ENCODE measurements at places on chromosomes 11 and 22.
A peak's percentile ranks its signal among the peaks of the same experiment; 100 is the strongest.

- peak; percentile 73 for DNase-seq
Measured at GRCh38 chr22:42444077-42444904, 12.1 kb upstream of the NFAM1 start.

GRCh38 chr11:43574949-43575912, 105.3 kb upstream of the HSD17B12 start:
- DNase-seq, result peak; percentile 91

GRCh38 chr11:94926698-94927237, 46.6 kb downstream of the CWC15 start:
- peak; percentile 20 for DNase-seq

- DNase-seq, result no peak
Measured at GRCh38 chr22:30309951-30310741, 16.6 kb downstream of the TBC1D10A start.

GRCh38 chr11:67079065-67079705, 22.5 kb downstream of the RHOD start:
- DNase-seq, result no peak

DNA sequence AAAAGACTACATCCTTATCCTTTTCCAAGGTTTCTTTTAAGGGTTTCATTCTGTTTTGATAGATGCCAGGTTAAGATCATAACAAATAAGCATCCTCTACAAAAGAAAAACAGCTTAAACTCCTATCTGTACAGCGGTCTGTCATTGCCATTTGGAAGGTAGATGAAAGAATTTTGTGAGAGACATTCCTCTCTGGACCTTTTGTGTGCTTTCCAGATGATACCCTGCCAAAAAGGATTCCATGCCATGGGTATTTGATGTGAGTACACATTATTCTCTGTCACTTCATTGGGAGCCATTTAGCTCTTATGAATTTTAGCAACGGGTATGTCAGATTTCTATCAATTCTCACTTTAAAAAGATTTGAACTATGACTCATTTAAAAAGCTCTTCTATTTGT, 153.7 kb downstream of the GRIA4 start:
- DNase-seq, result peak; percentile 87

DNA sequence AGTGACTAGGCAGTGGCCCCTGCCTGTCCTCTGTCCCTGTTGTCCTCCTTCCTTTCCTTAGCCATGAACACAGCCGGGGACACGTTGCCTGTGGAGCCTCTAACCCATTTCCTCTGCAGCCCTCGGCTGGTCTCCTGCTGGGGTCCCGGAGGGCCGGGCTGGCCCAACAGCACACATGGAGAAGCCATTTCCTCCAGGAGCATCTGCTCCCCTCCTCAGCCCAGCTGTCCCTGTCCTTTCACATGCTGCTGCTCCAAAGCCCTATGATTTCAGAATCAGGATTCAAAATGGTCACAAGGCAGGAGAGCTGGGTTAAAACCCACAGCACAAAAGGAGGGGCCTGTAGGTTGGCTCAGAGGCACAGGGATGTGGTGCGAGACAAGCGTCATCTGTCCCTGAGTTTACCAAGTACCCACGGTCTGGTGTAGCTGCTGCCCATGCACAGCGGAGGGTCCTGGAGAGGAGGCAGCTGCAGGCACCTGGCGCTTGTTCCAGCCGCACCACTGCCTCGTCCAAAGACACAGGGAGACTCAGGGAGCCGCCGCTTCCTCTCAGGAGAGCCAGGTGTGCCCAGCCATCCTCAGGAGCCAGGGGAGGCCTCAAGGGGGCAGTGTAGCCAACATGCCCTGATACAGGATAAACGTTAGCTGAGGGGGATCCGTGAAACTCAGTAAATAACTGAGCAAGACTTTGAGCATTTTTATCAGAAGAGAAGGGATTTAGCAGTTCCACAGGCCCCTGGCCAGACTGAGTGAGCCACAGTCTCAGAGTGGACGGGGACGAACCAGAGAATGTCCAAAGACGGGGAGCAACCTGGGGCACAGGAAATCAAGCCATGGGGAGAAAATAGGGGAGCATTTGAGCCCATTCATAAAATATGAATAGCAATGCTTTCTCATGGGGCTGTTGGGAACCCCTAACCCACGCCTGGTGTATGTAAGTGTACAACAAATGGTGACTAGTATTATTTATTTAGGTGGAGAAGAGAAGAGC, 3.9 kb upstream of the VSIG10L2 start:
- peak; percentile 83 for DNase-seq

DNA sequence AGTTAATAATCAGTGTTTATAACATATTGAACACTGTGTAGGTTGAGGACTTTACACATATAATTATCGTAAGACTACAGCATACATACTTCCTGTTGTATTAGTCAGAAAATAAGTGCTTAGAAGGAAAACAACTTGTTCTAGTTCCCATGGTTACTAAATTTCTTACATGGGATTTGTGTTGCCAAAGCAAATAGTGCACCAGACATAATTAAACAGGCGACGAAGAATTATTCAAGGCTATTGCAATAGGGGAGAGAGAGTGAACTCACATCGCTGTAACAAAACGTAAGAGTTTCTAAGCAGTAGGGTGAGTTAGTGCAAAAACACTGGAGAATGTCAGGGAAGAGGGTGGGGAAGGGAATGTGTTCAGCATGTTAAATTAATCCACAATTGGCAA, 347.8 kb downstream of the CNTN5 start:
- DNase-seq, result no peak

DNA sequence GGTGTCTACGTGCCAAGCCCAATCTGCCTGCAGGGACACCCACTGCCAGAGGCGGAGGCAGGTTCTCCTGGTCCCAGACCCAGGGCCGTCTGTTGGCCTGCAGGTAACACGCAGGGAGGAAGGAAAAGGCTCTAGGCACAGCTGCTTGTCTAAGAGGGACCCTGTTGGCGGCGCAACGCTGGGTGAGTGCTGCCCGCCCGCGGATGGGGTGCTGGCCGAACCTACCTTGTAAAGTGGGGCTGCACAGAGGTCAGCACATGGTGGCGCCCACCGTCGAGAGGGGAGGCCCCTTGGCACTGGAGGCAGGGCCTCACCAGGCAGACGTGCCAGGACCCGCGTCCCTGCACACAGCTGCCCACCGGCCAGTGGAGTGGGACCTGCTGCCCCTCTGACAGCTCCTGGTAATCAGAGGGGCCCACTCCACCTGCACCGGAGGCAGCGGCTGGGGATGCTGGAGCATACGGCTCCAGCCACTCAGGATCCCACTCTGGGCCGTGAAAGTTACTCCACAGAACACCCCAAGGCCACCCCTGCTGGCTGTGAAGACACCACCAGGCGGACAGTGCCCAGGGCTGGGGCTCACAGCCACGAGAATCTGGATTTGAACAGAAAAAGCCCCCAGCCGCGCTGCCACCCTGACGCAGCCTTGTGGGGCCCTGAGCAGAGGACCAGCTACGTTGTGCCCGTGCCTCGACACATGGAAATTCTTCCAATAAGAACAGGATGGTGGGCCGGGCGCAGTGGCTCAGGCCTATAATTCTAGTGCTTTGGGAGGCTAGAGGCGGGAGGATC, 24.0 kb downstream of the TBX1 start:
- no peak for DNase-seq

DNA sequence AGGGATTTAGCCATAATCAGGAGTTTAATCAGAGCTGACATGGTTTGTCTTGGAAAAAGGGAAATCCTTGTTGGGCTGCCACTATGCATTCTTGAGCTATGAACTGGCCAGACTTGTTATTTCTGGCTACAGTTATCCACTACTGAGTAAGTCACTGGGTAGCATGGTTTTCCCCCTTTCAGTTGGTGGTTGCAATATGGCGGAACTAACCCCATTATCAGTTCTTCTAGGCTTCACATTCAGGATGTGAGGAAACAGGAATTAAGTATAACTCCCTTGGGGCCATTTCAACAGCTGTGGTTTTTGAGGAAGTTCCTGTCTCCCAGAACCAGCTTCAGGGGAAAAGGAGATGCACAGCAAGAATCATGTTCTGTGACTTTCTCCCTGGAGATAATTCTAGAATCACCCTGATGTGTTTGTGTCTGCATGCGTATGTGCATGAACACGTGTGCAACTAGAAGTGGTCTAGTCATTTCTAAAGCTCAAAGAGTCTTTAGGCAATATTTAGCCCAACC, 103.0 kb upstream of the CD44 start:
- no peak for DNase-seq

- no peak for DNase-seq
Measured at GRCh38 chr22:35044607-35045390, 21.2 kb upstream of the ISX start.

GRCh38 chr11:107631043-107631442, 40.1 kb downstream of the ELMOD1 start:
- no peak for DNase-seq

Data from G401 (cell line).